Left lobe of liver (tissue), 2 donors: ENCODE measurements at places on chromosomes 12 and 14. TPM values are rescaled to one million over a fixed set of nuclear protein-coding genes. Genes with fewer than 3 reads are reported as not detected.

- no peak for DNase-seq
Observed at GRCh38 chr12:113161415-113162016, 12.0 kb downstream of the CFAP73 start.

DNA sequence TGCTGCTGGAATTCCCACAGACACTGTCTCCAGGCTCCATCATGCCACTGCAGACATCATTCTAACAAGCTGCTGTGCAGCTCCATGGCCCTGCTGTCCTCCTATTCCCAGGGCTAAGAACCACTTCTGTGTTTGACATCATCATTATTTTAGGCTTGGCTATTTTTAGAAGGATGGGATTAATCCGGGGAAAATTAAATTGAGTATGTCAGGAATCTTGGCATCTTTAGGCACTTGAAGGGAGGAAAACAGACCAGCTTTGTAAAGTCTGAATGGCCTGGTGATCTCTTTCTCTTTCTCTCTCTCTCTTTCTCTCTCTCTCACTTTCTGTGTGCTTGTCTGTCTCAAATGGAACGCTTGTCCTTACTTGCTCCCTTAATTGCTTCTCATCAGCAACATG lies 568.3 kb upstream of the FLRT2 start:
- no peak for DNase-seq

- DNase-seq, result no peak
Observed at GRCh38 chr14:87935886-87936285, 57.1 kb downstream of the GALC start.

GRCh38 chr14:56718312-56718711 lies 92.0 kb downstream of the OTX2 start:
- no peak for DNase-seq

DNA sequence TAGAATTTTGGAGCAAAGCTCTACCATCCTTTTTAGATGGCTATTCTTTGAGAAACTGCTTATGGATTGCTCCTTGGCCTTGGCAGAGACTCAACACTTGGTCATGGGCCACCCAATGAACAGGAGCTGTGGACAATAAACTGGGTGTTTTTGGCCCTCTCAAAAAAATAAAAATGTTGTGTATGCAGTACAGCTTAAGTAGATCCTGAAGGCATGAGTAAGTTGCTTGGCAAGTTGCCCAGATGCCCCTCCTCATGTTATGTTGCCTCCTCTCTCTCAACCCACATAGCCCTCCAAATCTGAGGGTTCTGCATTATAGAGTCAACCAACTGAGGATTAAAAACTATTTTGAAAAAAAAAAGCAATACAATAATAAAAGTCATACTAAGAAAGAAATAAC lies 124.9 kb downstream of the ATP23 start:
- DNase-seq, result no peak

- peak; percentile 94 for DNase-seq
Observed at GRCh38 chr12:76763746-76764675, at the start of gene ZDHHC17. TSS of gene ZDHHC17 (plus strand) at chr12:76764115. CDS start at chr12:76764237, 122 bp downstream.

DNA sequence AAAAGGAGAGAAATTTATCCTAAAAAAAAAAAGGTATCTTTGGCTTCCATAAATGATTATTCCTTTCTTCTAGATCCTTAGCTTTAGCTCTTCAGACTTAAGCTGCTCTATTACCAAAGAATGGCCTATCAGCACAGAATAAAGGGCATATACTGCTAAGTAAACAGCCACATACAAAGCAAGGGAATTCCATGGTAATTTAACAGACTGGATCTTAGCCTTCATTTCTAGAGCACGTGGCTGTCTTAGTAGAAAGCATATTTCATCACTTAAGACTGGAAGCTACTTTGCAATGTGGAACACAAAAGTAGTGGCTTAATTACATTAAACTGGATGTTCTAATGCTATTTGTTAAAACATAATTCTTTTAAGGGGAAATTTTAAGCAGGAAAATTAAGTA lies 23.1 kb downstream of the TMED10 start:
- no peak for DNase-seq

DNA sequence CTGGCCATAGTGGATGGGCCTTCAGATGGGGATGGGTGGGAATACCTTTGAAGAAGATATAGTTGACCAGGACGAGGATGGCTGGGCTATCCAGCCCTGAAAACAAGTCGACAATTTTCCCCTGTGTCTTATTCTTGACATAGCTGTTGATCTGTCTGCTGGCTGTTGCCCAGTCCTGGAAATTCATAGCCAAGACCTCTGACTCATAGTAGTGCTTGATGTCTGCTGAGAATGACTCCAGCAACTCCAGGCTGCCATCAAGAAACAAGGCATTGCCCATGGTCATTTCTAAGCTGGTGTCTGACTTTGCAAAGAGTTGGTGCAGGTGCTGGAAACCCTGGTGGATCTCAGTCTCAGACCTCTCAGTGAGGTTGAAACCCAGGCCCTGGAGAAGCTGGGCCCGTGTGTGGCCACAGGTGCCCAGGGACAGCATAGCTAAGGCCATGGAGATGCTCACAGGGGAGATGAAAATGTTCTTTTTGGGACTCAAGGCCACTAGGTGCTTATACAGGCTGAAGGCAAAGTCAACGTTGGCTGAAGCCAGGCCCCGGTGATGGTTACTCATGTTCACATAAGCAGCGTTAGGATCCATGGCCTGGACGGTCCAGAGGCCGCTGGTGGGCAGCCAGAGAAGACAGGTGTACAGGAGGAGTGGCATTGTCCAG lies 9.0 kb downstream of the SERPINA6 start:
- DNase-seq, result no peak

DNA sequence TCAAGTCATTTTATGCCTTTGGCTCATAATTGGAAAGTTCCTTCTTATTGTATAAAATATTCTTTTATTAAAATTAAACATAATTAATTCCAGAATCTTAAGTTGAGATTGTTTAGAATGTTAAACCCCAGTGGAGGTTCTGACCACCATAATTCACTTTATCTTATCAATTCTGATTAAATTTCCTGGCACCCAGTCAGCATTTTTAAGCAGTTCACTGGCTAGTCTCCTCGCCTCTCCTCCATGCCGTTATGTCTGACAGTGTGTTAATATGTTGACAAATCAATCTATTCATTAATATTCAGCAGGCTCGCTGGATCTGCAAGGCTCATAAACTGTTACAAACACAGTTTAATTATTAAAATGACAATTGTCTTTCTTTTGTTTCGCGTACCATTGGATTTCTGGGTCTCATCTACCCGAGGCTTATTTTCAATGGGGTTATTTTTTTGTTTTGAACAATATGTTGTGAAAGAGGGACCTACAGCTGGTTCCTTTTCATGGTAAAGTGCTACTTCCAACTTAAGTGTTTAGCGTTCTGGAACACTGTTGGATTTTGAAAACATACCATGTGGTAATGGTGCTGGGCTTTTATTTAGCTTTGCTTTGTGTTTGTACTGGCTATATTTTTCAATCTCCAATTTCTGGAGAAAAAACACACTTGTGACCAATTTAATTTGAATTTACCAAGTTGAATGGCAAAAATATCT lies 339.7 kb downstream of the PRKD1 start:
- DNase-seq, result no peak

- peak; percentile 61 for DNase-seq
Observed at GRCh38 chr12:53071591-53072551, 7.3 kb downstream of the SPRYD3 start.

GRCh38 chr12:29863665-29864064 lies 79.9 kb upstream of the TMTC1 start:
- DNase-seq, result no peak

GRCh38 chr14:58702441-58703160 lies 64.8 kb downstream of the DACT1 start:
- DNase-seq, result no peak

- no peak for DNase-seq
Observed at GRCh38 chr12:14473707-14474287, 93.9 kb downstream of the PLBD1 start.

- DNase-seq, result no peak
Observed at GRCh38 chr14:105012171-105012985, 8.5 kb downstream of the CDCA4 start.

DNA sequence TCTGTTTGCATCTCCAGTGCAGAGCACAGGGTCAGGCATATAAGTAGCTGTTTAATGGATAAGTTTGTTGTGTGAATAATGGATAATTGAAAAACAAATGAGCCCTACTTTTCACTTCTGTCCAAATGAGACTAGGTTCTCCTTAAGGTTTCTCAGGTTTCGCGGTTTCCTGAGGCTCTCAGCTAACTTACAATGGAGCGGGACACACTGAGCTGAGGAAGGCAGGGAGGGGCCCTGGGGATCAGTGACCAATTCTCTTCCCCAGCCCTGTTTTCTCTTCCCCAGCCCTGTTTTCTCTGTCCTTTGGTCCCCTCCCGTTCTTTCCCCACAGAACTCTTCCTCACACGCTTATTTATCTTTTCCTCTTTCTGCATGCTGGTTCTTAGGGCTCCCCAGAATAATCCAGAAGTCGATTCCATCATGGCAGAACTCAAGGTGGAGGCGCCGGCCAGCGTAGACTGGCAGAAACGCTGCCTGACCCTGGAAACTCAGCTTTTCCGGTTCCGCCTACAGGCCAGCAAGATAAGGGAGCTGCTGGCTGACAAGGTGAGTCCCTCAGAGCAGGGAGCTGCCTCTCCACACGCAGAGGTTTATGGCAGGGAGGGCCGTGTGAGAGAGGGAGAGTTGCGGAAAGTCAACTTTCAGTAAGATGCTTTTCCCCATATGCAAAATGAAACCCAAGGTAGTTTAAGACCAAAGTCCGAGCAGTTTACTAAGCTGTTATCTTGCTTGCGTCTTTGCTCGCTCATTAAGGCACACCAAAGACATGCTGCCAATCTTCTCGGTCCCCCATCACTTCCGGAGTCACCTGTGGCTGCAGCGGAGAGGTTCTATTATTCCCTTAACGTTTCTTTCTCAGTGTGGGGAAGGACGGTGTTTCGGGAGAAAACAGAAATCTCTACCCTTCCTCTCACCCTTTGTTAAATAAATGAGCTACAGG lies 8.6 kb downstream of the PLEKHH1 start:
- no peak for DNase-seq

DNA sequence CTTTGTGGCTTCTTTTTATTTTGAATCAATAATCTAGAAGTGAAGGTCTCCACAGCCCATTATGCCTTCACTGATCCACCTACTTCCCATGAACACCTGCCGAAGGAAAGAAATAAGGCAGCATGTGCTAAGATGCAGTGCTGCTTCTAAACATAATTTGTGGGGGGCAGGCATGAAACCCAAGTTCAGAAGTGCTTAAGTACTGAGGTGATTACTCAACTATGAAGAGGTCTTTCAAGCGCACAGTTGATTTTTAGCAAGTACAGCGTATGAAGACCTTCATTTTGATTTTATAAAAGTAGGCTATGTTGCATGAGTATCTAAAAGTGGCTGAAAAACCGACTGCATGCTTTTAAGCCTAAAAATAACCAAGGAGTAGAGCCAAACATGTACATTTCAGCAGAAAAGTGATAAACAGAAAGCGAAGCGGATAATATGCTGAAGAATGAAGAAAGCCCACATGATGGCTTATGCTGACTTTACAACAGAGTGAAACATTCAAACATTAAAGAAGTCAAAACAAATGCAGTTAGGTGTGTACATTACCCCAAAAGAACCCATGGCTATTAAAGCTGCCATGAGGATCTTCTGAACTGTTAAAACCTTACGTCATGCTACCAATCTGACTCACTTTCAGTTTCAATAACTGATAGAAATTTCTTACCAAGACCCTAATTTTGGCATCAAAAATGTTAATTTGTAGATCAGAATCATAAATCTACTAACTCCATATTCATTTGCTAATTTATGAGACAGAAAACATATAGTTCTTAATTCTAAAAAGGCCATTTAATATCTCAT lies 29.3 kb downstream of the KICS2 start:
- no peak for DNase-seq

GRCh38 chr12:76764856-76765255 lies 941 bp downstream of the ZDHHC17 start:
- no peak for DNase-seq

GRCh38 chr12:130162267-130162666 lies at the start of gene FZD10:
TSS of gene FZD10 (plus strand) at chr12:130162464. CDS start at chr12:130162943, 479 bp downstream.
- DNase-seq, result no peak

- DNase-seq, result no peak
Observed at GRCh38 chr12:111180426-111181142, 188.3 kb downstream of the PHETA1 start.

- no peak for DNase-seq
Observed at GRCh38 chr12:4045786-4046494, 172.7 kb upstream of the PARP11 start.

GRCh38 chr12:77438644-77439043 lies 373.3 kb upstream of the E2F7 start:
- no peak for DNase-seq

DNA sequence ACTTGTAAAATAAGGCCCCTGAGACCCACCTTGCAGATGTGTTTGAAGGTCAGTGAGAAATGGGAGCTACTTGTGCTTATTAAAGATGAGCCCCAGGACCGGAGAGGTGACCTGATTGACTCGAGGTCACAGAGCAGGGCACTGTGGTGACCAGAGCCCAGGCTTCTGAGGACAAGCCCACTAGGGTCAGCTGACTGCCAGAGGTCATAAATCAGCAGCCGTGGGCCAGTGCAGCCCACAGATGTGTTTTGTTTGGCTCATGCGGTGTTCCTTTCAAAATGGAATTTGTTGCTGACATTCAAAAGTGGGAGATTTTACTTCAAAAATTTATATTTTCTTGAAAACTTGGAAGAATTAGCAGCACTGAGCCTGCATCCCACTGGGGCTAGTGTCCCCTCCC lies 24.5 kb downstream of the JDP2 start:
- peak; percentile 80 for DNase-seq

DNA sequence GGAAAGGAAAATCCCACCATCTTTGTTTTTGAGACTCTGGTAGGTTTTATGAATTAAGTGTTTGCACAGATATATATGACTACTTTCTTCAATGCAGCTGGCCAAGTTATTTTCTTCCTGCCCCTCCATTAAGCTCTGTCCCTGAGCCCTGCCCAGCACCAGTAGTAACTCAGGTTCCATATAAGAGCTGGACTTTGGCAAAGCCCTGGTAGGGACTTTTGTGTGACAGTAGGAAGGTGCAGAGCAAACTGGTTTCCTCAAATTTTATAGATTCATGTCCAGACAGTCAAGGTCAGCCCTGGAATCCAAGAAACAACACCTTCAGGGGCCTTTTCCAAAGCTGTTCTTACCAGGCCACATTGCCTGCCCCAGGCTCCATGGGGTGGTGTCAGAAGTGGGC lies 47.3 kb downstream of the SSPN start:
- no peak for DNase-seq

The ARG2 gene
- 0.48 TPM for total RNA-seq

The TMCC3 gene
- total RNA-seq, result 2.6 TPM

The KLRD1 gene
- total RNA-seq, result 0.53 TPM

The POU6F1 gene
- total RNA-seq, result 7.3 TPM

The CTDSP2 gene
- 86.3 TPM for total RNA-seq

The SLC25A47 gene
- 191 TPM for total RNA-seq

The NT5DC3 gene
- 9.3 TPM for total RNA-seq

The PELI2 gene
- 1.1 TPM for total RNA-seq

The GPD1 gene
- 129 TPM for total RNA-seq

The CCNT1 gene
- 12.1 TPM for total RNA-seq

The TC2N gene
- total RNA-seq, result 1.5 TPM
